Activated CD4-positive, alpha-beta T cell treated with anti-CD3 and anti-CD28 coated beads for 24 hours (primary cell): ENCODE measurements at places on chromosomes 2 and 18.

GRCh38 chr2:290090-290722 is 2.3 kb upstream of the ALKAL2 start:
- peak; percentile 22 for DNase-seq

GRCh38 chr2:4684921-4685320 is 981.5 kb downstream of the DCDC2C start:
- DNase-seq: no peak

DNA sequence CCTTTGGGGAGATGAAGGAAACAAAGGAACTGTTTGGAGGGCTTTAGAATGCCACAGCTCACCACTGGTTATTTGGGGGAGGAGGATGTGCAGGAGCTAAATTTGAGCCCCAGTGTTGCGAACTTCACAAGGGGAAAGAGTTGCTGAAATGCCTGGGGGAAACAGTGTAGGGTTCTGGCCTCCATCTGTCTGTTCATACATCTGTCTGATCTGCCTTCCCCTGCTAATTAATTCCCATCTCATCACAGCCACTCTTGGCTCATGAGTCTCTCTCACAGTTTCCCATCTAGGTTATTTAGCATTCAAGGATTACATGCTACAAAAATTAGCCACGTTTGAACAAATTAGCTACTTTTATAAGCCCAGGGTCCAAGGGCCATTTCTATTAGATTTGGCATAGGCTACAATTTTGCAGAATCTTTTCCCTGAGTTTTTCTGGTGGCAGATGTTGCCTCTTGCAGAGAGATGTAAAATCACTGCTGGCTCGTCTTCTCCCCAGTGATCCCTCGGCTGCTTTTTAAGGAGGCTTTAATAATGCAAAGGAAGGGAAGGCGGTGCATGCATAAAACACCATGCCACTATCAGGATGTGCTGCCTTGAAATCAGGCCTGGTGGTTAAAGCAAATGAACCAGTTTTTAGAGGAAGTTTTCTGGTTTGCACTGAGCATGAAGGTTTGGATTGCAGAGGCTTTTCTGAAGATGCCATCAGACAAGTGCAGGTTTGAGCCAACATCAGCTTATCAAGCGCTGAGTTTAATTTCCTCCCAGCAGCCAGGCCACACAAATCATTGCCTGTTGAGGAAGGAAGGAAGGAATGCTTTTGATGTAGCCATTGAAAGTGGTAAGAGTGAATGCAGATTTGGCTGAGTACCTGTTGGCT is 35.0 kb downstream of the ADD2 start:
- DNase-seq: no peak

DNA sequence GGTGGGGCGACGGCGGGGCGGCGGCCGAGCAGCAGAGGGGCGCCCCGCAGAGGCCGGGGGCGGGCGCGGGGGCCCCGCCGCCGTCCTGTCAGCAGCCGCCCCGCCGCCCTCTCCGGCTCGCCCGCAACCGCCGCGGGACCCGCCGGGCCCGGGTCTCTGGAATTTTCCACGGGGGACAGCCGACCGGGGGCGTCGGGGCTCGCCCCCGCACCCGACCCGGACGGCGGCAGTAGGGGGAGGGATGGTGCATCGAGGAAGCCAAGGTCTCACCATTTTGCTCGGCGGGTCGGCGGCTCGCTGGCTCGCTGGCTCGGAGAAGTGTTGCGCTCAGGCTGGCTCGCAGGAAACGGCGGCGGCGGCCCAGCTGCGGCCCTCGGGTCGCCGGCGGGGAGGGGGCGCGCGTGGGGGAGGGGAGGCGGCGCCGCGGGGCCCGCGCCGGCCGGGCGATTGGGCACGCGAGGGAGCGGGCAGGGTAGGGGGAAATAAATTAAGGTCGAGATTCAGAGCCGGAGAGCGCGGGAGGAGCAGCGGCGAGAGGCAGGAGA is 405 bp downstream of the PPP3R1 start:
- peak; percentile 8 for DNase-seq

DNA sequence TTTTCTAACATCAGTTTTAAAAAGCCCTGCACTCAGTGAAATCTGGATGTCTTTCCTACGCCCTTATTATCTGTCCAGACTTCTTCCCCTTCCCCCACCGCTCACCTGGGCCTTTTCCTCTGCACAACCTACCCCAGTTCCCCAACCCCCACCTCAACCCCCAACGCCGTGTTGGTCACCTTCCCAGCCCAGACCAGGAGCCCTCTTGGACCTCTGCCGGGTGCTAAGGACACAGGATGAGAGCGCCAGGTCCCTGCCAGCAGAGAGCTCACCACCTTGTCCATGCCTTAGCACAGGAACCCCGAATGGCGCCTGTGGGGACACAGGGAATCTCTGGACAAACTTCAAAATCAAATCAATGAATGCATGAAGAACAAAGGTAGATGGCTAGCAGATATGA is 966 bp upstream of the RBM43 start:
- DNase-seq: no peak

DNA sequence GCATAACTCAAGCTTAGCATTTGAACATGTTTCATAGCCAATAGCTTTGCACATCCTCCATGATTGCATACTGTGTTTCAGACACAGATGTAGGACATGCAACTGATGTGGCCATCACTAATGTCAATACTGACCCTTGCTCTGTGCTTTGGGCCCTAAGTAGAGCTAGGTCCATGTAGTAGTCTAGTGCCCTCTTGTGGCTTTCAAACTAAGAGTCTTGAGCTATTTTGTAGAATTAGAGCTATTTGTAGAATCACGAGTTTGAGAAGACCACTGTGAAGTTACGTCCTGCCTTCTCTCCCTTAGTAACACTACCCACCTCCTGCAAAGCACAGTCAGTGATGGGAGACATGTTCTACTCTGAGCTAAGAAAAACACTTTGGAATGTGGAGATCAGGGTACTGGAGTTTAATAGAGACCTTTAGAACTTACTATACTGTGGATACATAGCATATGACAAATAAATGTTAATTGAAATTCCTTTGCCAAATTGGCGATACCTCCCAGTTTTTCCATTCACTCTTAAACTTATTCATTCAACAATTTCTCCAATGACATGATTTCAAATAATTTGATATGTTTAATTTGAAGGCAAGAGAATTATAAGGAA is 306.5 kb upstream of the TNP1 start:
- no peak for DNase-seq

DNA sequence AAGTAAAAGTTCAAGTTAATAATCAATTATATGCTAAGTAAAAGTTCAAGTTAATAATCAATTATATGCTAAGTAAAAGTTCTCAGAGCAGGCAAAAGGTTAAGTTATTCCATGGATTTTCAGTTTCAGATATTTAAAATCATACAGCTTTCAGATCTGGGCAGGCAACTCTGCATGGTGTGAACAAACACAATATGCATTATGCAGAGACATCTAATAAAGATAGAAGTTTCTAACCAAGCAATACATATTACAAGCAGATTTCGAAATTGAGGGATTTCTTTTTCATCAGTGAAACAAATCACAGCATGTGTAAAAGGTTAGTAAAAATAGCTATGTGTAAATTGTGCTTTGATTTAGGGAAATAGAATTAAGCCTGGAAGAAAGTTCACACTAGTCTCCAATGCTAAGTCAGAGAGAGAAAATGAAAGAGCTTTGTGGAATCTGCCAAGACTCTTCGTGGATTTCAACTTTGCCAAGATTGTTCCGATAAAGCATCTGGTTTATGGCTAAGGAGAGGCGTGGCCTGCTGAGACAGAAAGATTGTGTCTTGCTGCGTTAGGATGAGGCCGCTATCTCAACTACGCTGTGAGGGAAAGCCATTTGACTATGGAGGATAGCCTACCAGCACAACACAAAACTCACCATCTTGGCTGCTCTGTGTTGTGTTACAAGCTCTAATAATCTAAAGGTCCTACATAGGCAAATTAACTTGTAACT is 60.1 kb upstream of the SLC16A14 start:
- DNase-seq: no peak

- no peak for DNase-seq
These were observed 745.6 kb upstream of the RAB6C start for GRCh38 chr2:129233751-129234406.

DNA sequence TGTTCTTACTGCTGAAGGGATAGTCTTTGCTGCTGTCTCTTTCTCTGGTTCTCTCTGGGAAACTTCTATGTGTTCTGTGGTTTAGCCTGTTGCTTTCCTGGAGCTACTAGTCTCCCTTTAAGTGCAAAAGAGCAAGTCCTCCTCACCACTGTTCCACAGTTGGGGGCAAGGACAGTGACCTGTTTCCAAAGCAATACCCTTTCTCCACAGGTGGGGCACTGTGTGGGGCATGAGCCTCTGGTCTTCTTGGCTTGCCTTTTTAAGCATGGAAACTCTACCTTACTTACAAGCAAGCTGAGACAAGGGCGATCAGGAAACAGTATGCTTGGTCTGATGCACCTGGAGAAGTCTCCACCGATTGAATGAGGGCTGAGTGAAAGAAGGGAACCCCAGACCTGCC is 156.7 kb downstream of the CPS1 start:
- DNase-seq: no peak
